Brain (organoid and tissue), 16 donors: ENCODE measurements at places on chromosomes 13 and 19.

- DNase-seq = no peak
Observed at GRCh38 chr13:29782798-29783197, 67.6 kb downstream of the UBL3 start.

DNA sequence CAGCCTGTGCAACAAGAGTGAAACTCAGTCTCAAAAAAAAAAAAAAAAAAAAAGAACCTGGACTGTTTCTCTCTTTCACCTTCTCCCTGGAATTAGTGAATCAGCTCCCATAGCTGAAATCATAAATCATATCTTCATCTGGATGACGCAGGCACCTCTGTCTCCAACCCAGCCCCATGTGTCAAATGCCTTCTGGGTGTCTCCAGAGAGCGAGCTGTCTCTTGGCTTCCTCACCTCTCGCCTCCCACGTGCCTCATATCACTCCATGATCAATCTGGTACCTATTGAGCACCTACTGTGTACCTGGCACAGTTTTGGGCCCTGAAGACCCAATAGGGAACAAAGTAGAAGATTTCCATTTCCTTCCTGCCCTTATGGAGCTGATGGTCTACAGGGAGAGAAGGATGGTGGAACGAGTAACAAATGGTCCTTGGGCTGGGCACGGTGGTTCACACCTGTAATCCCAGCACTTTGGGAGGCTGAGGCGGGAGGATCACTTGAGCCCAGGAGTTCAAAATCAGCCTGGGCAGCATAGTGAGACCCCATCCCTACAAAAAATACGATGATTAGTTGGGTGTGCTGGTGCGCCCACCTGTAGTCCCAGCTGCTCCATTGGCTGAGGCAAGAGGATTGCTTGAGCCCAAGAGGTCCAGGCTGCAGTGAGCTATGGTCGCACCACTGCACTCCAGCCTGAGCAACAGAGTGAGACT, 2.5 kb downstream of the HSD11B1L start:
- no peak for DNase-seq

DNA sequence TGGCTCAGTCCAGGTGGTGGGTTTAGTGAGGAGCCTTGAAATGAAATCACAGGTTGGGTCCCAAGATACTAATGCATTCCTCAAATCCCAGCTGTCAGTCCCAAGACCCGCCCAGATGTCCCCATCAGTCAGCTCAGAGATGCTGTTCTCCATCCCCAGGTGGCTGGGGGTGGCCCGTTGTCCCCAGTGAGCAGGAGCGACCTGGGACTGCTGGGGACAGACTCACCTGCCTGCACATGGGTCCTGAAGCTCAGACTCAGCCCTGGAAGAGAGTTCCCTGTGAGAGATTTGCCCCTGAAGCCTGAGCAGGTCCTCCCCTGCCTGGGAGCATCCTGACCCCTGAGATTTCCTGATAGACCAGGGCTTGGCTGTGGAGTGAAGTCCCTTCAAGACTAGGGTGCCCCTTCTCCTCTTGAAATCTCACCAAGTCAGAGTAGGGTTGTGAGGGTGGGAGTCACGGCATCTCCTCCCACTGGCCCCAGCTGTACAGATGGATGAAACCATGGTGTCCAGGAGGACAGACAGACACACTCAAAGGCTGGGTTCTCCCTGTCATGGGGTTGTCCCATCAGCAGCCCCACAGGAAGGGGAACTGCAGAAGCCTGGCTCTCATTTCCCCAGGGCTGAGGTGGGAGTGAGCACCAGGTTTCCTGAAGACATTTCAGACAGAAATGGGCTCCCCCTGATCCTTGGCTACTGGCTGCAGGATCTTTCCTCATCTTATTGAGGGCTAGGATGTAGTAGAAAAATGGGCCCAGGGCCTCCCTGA, 14.4 kb downstream of the LILRA5 start:
- no peak for DNase-seq

GRCh38 chr13:79531542-79532254, 50.7 kb downstream of the NDFIP2 start:
- DNase-seq = no peak

DNA sequence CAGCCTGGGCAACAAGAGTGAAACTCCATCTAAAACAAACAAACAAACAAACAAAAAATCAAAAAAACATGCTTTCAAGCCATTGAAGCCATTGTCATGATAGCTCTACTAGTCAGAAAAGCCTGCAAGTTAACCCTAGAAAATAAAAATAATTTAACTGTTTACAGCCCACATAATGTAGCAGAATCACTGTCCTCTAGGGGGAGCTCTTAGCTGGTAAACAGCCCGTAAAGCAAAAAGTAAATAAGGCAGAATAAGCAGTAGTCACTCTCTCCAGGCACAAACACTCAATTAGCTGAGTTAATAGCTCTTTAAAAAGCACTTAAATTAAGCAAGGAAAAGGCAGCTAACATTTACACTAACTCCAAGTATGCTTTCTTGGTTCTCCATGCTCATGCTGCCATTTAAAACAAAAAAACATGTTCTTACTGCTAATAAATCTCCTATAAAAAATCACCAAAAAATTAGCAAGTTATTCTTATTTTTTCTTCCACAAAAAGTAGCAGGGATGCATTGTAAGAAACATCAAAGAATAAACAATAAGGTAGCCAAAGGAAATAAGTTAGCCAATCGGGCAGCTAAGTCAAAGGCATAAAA, 11.3 kb downstream of the LILRB4 start:
- DNase-seq = peak; percentile 25

GRCh38 chr19:47469363-47469700, 2.4 kb downstream of the SLC8A2 start:
- no peak for DNase-seq

- DNase-seq = peak; percentile 92
Observed at GRCh38 chr19:18007917-18008673, at the start of gene ARRDC2. TSS of gene ARRDC2 (plus strand) at chr19:18008170. CDS start at chr19:18008311, 141 bp downstream.

DNA sequence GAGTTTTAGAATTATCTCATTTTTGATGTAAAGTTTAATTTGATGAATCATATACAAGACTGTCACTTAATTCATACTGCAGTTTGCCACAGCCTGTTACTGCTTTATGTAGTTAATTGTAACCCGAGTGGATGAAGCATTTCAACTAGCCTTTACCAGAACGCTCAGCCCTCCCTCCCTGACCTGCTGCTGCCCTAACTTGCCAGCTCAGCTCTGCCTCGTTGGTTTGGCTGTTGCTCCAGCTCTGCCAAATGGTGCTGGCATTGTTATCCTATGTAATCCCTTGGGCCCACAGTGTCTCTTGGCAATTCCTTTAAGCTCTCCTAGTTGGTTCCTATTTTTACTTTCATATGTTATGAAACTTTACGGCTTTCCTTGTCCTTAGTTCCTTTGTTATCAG, 113.3 kb downstream of the LMO7 start:
- peak; percentile 44 for DNase-seq

GRCh38 chr13:36753176-36753575, 65.8 kb upstream of the RFXAP start:
- DNase-seq = no peak

DNA sequence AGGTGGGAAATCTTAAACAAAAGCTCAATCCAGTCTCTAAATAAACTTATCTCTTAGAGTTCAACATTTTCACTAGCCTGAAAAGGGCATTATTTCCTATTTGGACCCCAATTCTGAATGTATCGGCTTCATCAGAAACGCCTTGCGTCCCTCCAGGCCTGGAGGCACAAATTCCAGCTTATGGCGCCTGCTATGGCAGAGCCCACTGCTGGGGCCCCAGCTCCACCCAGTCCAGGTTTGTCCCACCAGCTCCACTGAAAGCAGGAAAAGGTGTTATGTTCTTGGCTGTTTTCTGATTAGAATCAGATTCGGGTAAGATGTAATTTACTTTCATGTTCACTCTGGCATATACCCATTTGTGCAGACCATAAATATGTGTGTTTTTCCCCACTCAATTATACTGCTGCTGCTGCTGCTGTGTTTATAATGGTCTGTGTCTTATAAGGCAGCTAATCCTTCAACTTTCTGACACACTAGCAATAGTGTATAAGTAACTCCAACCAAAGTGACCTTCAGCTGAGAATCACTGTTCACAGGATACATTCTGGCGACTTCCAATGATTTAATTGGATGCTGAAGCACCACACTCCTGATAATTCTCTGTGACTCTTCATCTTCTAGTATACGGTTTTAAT, 6.4 kb downstream of the IRS2 start:
- DNase-seq = no peak

- DNase-seq = no peak
Observed at GRCh38 chr19:55958356-55958755, 10.7 kb downstream of the NLRP8 start.

DNA sequence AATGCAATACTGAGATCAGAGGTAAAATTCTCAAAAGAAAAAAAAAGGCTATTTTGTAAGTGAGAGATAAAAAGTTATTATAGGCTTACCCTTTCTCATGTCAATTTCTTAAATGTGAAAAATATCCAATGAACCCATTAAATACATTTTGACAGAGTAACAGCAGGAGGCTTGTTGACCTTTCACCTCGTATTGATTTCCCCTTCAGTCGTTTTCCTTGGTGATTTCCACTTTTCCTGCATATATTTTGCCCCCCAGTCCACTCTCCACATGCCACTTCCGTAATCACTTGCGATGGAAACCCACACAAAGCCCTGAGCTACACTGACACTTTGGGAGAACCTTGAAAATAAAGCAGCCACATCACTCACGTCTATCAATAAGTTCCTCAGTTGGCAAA, 248.1 kb upstream of the OBI1 start:
- peak; percentile 68 for DNase-seq

DNA sequence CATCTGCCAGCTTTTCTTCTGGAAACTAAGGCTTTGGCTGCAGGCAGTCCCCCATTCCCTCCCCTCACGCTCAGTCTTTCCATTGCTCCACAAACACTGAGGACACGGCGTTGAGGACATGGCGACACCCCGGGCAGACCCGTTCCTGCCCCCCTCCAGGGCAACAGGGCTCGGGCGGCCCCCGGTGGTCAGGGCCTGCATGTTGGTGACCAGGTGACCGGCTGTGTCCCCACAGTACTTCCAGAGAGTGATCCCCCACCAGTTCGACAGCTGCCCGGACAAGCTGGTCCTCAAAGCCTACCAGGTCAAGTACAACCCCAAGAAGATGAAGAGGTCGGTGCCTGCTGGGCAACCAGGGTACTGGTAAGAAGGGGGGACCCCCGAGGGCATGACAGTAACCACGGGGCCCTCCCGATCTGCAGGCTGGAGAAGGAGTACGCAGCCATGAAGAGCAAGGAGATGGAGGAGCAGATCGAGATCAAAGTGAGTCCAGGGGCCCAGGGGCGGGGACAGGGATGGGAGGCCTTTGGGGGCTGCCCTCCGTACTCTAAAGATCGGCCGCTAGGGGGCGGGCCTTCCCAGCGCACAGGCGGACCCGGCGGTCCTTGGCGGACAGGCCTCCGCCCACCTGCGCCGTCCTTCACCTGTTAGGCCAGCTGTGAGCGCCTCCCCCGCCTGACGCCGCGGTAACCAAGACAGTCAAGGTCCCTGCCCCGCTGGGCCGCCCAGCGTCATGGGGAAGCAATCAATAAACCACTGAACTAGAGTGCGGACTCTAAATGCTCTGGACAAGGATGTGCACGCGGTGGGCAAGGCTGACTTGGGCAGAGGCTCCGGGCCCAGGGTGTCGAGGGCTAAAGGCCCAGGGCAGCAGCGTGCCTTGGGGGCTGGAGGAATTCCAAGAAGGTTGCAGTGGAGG, 21.1 kb downstream of the PRR36 start:
- DNase-seq = peak; percentile 64

- no peak for DNase-seq
Observed at GRCh38 chr13:105783261-105783660, 752.2 kb downstream of the EFNB2 start.

DNA sequence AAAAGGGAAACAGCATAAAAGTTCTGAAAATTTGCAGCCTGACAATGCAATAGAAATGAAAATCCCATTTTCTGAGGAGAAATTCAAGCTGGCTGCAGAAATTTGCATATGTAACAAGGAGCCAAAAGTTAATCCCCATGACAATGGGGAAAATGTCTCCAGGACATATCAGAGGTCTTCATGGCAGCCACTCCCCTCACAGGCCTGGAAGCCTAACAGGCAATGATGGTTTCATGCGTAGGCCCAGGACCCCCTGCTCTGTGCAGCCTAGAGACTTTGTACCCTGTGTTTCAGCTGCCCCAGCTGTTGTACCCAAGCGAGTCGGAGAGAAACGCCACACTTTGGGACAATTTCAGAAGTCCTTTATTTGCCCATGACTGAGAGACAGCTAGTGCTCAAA, 701.3 kb upstream of the KLHL1 start:
- no peak for DNase-seq

- DNase-seq = no peak
Observed at GRCh38 chr13:98538876-98539275, 38.0 kb downstream of the STK24 start.

DNA sequence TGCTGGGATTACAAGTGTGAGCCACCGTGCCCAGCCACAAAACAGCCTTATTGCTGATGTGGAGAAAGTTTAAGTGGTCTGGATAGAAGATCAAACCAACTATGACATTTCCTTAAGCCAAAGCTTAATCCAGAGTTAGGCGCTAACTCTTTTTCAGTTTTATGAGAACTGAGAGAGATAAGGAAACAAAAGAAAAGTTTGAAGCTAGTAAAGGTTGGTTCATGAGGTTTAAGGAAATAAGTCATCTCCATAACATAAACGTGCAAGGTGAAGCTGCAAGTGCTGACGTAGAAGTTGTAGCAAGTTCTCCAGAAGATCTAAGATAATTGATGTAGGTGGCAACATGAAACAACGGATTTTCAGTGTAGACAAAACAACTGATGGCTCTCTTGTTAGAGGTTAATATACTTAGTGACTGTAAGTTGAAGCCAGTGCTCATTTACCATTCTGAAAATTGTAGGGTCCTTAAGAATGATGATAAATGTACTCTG, 41.6 kb downstream of the ZMYM2 start:
- no peak for DNase-seq

- no peak for DNase-seq
Observed at GRCh38 chr19:7467009-7467989, 21.5 kb downstream of the PEX11G start.

DNA sequence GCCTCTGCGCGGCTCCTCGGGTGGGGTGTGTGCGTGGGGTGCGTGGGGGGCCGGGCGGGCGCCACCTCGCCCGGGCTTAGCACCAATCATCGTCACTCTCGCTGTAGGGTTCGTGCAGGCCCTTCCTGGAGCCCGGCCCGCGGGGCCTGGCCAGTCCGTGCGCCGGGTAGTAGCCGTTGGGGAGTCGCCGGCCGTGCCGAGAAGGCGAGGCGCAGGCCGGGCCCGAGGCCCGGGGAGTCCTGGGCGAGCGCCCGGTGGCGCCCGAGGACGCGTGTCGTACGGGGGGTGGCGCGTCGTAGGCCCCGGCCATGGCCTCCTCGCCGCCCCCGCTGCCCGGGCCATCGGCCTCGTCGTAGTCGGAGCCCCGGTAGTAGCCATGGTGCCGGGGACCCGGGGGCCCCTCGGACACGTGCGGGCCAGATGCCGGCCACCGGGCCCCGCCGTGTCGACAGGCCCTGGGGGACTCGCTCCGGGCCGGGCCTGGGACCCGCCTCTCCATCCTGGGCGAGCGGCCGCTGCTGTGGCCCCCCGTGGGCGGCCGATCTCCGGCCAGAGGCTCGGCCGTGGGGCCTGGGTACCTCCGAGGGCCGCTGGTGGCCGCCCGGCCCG, 57.1 kb downstream of the IER2 start:
- DNase-seq = no peak

- no peak for DNase-seq
Observed at GRCh38 chr13:49253310-49253709, 5.6 kb downstream of the CDADC1 start.

GRCh38 chr19:55366790-55367189, 3.5 kb downstream of the IL11 start:
- no peak for DNase-seq
